ENCODE measurements at places on chromosomes 4 and X.

DNA sequence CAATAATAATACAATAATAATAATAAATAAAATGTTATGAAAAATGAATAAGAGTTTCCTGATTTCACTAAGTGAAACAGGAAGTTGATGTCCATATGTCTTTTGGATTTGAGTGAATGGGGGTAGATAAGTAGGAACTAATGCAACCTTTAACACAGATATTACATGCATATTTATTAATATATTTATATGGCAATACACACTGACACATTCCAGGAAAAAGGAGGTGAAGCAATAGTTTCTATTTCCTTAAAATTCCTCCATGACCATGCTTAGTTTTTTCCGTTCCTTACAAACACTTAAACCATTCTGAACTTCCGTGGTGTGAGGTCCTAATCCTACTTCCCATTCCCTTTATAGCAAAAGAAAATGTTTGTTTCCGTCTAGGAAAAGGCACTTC lies 48.3 kb downstream of the ATXN3L start:
- DNase-seq: no peak

DNA sequence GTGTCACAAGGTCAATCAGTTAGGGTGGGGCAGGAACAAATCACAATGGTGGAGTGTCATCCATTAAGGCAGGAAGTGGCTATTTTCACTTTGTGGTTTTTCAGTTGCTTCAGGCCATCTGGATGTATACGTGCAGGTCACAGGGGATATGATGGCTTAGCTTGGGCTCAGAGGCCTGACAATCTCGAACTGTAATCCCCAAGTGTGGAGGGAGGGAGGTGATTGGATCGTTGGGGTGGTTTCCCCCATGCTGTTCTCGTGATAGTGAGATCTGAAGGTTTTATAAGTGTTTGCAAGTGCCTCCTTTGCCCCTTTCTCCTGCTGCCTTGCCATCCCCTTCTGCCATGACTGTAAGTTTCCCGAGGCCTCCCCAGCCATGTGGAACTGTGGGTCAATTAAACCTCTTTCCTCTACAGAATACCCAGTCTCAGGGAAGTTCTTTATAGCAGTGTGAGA lies 36.7 kb upstream of the STS start:
- peak; percentile 2 for DNase-seq

- DNase-seq: no peak
These were observed 222.4 kb downstream of the GALNTL6 start for GRCh38 chr4:172035562-172035961.

GRCh38 chr4:169309326-169309967 lies 38.7 kb upstream of the SH3RF1 start:
- no peak for DNase-seq

DNA sequence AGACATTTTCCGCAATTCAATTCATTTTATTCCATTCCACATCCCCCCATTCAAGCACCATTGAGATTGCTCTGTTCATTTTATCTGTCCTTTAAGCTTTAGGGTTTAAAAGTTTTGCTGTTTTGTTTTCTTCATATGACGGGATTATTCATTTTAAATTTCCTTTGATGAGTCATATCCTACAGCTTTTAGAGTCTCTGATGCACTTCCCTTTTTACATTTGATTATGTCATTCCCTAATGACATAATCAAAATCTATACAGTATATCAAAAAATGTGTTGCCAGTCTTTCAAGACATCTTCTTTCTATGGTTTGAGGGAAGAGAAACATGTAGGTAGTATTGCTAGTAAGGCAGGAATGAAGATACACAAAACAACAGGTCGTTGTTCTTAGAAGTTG lies 456.3 kb downstream of the PDGFC start:
- no peak for DNase-seq

GRCh38 chr4:85741921-85742591 lies 267.1 kb downstream of the ARHGAP24 start:
- no peak for DNase-seq

- no peak for DNase-seq
These were observed 379.7 kb downstream of the SPRY1 start for GRCh38 chr4:123776267-123776666.

DNA sequence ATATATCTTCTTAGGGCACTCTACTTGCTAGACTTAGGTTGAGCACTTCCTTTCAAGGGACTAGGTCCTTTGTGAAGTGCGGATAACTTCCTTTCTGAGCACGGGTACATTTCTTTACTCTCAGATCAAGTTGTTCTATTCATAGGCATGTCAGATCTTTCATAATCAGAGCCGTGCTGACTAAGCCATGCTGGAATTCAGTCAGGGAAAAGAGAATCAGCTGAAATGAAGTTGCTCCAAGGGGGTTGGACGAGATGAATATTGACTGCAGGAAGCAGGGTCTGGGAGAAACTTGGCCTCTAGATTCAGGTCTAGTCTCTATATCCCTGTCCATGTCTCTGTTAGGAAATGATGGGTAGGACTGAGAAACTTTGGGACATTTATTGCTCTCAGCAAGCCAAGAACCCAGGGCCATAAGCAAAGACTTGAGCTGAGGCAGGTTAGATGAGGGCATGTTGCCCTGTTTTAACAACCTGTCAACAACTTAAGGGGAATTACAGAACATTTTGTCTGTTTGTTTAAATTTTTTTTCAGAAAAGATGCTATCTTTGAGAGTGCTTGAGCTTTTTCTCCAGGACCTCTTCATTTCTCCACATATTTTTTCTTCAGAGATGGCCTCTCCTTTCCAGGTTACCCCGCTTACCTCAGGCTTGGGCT lies 28.3 kb downstream of the AREG start:
- no peak for DNase-seq

DNA sequence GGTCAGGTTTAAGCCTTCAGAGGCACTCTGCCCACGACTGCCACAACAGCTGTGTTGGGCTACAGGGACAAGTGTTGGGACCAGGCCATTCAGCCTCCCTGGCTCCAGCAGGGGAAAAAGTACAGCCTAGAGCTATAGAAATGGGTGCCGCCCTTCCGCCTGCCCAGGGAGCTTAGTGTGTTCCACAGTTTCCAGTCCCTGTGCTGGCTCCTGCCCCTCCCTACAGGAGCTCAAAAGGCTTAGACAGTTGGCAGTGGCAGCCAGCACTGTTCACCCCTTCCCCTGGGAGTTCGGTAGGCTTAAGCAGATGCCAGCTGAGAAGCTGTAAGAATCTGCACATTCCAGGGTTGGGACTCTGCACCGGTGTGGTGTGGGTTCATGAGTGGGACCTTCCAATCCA lies 408.2 kb upstream of the INTU start:
- no peak for DNase-seq

DNA sequence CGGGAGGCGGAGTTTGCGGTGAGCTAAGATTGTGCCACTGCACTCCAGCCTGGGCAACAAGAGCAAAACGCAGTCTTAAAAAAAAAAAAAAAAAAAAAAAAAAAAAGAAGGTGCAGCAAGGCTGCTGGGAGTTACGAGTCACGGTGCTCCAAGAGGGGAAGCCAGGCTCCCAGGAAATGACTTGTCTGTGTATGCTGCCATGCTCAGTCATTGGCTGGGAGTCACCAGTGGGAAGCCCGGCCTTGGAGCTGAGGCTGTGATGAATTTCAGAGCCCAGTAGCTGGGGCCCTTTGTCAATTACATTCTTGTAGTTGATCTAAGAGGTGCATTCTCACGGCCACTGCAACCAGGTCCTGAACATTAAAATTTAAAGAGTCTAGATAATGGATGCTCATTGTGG lies 1105.1 kb upstream of the TENM3 start:
- no peak for DNase-seq

DNA sequence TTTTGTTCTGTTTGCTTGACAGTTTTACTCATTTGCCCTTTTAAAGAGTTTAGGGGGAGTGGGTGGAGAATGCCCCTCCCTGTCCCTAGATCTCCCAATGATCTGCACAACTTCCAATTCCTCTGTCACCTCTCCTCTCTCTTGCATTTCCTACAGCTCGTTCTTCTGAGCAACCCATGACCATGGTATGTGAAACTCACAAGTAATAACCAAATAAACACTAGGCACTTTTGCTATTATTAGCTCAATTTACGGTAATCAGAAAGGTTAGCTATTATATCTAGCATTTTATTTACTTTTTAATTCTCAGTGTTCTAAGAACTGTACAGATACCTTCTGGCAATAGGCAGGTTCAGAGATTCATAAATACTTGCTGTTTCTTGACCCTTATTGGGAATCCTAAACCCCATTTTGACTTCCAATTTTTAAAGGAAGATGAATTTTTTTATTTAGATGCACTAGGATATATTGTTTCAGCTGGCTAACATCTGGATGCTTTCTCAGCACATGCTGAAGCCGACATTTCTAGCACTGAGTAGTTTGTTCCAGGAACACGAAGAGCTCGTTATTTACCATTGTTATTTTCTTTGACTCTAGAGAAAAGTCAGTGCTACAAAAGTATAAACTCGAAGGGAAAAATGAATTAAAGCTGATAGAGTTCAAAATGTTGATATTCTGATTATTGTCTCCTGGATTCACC lies 194.7 kb upstream of the TLL1 start:
- no peak for DNase-seq

DNA sequence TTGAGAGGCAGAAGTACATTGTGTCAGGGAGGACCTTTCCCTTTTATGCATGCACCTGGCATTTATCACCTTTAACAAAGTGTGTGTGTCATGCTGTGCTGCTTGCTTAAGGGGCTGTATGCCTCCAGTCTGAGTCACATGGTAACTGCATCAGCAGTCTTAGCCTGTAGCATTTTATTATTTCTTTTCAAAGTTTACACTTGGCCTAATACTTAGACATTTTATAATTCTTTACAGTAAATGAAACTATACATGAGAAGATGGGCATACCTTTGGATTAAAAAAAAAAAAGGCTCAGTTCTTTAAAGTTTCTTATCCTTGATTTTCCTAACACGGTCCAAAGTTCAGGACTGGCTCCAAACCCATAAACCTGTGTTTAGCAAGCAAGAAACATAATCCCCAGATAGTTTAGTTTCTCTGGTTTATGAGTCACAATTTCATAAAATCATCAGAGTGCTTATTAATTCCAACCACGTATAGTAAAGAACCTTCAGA lies 14.6 kb downstream of the NPNT start:
- DNase-seq: no peak

- no peak for DNase-seq
These were observed 183.0 kb downstream of the PACRGL start for GRCh38 chr4:20883231-20883630.

GRCh38 chr4:166198041-166198440 lies 325.0 kb downstream of the TLL1 start:
- no peak for DNase-seq

DNA sequence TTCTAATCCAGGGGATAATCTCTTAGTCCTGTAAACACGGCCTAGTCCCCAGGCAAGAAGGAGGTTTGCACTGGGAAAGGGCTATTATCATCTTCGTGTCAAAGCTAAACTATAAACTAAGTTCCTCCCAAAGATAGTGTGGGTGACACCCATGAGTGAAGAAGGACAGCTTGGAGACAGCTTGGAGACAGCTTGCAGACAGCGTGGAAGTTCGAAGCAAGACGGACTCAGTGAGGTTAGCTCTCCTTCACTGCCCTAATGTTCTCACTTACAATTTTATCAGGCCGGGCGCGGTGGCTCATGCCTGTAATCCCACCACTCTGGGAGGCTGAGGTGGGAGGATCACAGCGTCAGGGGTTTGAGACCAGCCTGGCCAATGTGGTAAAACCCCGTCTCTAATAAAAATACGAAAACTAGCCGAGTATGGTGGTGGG lies 19.2 kb upstream of the PLCXD1 start:
- DNase-seq: no peak

GRCh38 chr4:186934841-186935443 lies 211.3 kb upstream of the FAT1 start:
- DNase-seq: no peak

DNA sequence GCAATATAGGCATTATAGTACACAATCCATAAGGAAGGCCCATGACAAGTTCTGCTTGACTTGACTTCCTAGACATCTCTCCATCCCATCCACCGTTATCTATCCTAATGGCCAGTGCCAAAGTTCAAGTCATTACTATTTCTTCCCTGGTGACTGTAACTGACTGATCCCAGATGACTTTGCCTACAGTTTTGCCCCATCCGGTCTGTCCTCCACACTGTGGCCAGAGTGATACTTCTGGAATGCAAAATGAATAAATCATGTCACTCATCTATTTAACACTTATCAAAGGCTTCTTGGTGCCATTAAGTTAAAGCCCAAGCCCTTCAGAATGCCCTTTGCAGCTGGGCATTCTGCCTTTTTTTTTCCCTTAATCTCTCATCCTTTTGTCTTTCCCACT lies 130.8 kb downstream of the PPARGC1A start:
- DNase-seq: no peak

GRCh38 chr4:94412658-94413038 lies 39.1 kb upstream of the PDLIM5 start:
- DNase-seq: no peak

GRCh38 chr4:122776916-122777315 lies 44.4 kb downstream of the BBS12 start:
- DNase-seq: no peak

Measured in CD4-positive, alpha-beta memory T cell (primary cell).